ENCODE measurements at places on chromosomes 5 and 9.

GRCh38 chr5:160310552-160311295 lies 1.6 kb downstream of the CCNJL start:
- DNase-seq, result no peak

DNA sequence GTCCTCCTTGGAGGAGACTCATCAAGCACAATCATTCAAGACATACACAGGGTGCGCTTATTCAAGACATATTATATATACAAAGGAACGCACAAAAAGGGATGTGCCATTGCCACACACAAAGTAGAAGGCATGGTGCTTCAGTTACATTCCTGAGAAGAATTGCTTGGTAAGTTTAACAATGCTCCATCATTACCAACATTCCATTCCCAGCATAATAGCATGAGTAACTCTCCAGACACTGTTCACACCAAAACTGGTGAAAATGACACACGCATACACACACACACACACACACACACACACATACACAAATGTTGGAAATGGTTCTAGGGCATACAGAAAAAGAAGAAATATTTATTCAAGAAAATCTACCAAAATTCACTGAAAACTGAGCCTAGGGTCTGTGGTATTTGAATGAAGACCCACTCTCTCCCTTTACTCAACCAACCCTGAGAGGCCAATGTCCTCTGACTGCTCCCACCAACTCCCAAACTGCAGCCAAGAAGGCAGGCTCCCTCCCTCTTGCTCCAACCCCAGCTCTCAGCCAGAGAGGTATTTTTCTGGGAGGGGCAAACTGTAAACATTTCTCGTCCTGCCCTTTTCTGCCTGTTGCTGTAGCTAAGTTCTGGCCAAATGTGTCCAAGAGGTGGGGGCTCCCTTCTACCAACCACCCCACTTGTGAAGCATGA lies 19.9 kb downstream of the UGT3A1 start:
- DNase-seq, result no peak

GRCh38 chr5:72146056-72146455 lies 38.8 kb downstream of the MAP1B start:
- DNase-seq, result no peak

DNA sequence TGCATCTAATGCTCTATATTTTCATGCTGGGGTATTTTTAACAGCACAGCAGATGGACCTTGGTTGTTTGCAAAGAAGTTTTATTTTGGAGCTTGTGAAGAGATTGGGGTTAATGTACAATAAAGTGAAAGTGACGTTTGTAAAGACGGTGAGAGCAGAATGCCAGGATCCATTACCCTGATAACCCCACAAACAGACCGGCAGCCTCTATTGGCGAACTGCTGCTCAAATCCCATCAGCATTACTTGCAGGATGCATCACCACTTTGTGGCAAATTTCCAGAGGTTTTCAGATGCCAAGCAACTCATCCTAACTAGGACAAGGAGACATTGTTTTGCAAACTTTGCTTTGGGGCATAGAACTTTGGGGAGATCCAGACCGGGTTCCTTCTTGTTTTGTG lies 383.3 kb upstream of the ZNF462 start:
- DNase-seq, result no peak

DNA sequence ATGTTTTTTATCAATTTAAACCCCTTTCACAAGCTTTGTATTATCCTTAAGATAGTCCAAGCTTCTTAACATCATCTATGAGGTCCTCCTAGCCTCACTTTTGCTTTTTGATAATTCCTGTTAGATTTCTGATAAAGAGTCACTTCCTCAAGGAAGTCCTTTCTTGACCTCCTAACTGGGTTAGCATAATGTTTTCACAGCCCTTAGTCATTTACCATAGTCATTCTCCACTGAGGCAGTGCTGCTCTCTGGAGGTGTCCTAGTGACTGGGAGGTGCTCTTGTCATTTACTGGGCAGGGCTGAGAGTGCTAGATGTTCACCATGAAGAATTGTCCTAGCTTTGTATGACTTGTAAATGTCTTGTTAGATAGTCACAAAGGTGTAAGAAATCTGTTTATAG lies 26.4 kb downstream of the TNPO1 start:
- peak; percentile 26 for DNase-seq

- DNase-seq, result no peak
These were observed 16.7 kb downstream of the ABO start for GRCh38 chr9:133258061-133259015.

DNA sequence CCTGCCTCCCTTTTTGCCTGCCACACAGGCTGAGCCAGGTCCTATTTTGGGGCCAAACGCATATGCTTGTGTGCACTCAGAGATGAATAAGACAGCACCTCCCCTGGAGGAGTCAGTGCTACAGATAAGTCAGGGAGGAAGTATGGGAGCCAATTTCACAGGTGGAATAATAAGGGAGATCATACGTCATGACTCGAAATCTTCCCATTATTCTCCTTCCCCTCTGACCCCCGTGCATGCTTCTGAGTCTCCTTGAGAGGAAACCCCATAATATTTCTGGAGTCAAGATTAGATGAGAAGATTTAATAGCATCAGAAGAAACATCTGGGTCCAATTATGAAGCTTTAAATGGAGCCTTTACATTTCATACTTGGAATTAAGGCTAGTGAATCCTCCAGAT lies 15.1 kb upstream of the ZCCHC7 start:
- no peak for DNase-seq

All from hematopoietic multipotent progenitor cell (in vitro differentiated cells).